ENCODE measurements at places on chromosomes 12 and 14.

DNA sequence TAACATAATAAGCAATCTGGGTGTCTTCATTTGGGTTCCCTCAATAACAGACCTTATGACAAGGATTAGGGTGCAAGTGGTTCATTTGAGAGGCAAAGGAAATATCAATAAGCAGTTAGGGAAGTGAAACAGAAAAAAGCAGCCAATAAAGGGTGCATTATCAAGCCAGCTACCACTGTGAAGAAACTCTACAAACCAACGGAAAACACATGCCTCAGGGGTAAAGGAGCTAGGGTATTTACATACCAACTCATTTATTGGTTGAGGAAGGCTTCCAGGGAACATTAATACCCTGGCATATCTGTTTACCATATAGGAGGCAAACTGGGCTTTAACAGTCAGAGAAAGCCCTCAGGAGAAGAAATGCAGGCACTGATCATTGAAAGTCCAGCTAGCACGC lies 22.7 kb upstream of the IFNG-AS1 start:
- DNase-seq, result no peak

DNA sequence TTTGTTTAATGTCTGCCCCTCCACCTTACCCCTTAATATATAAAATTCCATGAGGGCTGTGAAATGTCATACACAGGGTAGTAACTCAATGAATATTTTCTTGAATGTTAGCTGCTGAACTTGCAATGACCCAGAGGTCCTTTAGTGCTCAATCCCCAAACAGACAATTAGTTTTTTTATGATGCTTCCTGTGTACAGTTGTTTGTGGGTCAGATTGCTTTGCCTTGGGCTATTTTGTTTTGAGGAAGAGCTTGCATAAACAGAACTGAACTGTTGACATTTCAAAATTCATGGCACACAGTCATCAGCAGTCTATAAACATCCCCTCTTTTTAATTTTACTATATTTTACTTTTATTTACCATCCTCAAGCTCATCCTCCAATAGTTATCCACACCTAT lies 820.5 kb upstream of the SEL1L start:
- no peak for DNase-seq

DNA sequence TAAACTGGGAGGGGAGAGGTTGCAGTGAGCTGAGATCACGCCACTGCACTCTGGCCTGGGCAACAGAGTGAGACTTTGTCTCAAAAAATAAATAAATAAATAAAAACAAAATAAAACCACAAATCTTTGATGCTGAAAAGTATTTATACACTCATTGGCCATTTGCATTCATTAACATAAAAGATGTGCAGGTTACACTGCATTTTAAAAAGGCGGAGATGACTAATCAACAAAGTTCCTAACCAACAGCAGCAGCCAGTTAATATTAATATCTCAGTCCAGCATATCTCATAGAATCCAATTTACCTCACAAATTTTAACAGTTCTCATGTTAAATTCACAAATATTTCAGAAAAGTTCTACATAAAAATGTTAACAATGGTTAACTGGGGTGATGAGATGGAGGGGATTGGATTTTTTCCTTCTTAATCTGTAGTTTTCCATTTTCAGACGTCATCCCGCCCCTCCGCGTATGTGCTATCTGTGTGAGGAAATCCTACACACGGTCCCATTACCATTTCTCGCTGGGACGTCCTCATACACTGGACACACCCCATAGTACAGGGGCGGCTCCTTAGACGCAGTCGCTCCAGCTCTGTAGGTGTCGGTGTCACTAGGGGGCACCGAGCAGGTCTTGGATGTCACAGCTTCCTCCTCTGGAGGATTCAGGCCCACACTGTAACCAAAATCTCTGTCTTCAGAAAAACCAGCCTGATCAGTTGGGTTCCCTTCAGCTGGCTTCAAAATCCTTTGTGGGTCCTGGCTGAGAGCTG lies 7.3 kb downstream of the ANKLE2 start:
- no peak for DNase-seq

DNA sequence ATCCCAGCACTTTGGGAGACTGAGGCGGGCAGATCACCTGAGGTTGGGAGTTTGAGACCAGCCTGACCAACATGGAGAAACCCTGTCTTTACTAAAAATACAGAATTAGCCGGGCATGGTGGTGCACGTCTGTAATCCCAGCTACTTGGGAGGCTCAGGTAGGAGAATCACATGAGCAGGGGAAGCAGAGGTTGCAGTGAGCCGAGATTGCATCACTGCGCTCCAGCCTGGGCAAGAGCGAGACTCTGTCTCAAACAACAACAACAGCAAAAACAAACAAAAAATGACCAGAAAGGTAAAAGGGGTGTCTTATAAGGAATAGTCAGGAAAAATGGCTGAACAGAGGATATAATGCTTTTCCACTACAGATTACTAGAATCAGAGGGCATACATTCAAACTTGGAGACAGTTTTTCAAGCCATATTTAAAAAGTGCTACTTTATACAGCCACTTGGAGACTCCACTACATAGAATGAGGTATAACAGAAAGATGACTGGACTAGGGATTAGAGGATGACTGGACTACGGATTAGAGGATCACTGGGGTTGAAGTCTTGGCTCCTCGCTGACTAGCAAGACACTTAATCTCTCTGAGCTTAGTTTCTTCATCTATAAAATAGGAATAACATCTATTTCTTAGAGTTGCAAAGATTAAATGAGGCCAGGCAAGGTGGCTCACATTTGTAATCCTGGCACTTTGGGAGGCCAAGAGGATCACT lies 4.9 kb upstream of the CS start:
- DNase-seq, result no peak

DNA sequence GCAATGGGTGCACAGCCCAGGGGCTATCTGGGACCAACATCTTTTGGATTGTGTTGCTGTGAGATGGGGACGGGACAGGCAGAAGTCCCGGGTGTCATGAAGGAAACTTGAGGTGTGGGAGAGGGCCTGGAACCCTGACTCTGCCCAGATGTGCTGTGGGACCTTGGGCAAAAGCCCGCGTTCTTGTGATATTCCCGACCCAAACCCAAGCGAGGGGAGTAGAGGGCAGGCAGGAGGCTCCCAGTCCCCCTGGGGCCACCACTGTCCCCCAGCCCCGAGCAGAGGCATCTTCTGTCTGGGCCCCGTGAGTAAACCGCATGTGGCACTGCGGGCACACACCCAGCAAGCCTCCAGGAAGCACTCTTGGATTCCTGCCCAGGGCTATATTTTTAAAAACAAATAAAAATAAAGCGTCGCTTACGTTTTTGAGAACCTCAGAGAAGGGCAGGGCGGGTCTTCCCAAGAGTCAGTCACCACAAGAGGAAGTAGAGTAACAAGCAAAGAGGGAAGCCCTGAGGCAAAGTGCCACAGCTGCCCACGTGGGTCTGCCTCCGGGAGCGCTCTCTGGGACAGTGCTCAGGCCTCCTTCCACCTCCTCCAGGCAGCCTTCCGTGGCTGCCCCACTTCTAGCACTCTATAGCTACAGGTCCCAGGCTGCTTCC lies 39.5 kb downstream of the BEGAIN start:
- peak; percentile 39 for DNase-seq

DNA sequence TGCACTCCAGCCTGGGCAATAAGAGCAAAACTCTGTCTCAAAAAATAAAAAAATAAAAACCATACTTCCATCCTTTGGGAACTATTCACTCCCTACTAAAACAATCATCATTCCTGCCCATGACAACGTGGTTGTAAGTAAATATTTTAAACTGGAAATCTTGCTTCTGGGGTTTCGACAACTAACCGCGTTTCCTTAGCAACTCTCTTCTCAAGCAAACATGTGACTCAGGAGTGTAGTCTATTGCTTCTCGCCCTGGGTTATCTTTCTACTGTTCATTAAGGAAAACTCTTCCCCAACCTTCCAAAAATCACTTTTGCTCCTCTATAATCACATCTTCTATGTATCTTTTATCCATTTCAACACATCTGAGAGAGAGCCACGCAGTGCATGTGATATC lies 21.8 kb downstream of the APPL2 start:
- DNase-seq, result no peak

DNA sequence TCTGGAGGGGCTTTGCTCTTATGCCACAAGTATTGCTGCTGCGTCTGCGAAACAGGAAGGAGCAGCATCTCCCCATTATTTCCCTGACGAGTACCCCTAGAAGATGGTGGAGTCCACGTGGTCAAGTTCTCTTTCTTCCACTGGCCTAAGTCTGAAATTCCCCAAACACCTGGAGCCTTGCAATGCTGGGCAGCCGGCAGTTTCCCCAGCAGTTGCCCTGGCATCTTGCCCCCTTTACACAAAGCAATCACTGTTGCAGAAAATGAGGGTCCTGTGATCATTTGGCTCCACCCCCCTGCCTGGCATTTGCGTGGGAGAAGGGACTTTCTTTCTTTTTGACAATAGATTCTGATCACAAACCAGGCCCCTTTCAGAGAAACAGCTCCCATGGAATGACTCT lies 56.9 kb downstream of the FOS start:
- no peak for DNase-seq

GRCh38 chr12:57235728-57236131 lies 6.2 kb downstream of the SHMT2 start:
- DNase-seq, result no peak

GRCh38 chr14:43090380-43090779 lies 1416.7 kb downstream of the FSCB start:
- no peak for DNase-seq

GRCh38 chr12:117063162-117063911 lies 35.9 kb downstream of the TESC start:
- no peak for DNase-seq

DNA sequence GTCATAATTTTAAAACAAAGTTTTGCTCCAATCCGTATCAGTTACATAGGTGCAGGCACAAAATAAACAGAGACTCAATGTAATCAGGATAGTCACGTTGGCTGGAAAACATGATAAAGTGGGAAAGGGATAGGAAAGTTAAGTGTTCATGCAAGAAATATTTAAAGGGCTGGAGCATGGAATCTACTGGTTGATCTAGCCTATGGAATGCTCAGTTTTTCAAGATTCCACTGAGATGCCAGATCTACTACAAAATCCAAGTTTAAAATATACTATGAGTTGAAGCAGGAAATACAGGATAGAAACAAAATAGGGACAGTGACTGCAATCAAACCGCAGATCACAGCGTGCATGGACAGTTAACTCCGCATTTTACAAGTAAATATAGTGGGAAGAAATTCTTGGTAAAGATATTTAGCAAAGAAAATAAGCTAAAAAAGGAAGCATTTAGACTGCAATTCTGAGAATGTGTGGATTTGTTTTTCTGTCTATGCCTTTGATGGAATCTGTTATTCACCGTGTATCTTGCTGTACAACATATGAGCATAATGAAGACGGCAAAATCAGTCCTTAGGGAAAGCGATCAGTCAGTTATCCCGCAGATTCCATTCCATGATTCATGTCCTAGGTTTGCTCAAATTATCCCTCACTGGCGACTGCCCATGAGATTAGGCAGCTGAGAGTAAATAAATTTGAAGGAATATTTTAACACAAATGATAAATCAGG lies 1044.3 kb downstream of the FLRT2 start:
- peak; percentile 49 for DNase-seq

DNA sequence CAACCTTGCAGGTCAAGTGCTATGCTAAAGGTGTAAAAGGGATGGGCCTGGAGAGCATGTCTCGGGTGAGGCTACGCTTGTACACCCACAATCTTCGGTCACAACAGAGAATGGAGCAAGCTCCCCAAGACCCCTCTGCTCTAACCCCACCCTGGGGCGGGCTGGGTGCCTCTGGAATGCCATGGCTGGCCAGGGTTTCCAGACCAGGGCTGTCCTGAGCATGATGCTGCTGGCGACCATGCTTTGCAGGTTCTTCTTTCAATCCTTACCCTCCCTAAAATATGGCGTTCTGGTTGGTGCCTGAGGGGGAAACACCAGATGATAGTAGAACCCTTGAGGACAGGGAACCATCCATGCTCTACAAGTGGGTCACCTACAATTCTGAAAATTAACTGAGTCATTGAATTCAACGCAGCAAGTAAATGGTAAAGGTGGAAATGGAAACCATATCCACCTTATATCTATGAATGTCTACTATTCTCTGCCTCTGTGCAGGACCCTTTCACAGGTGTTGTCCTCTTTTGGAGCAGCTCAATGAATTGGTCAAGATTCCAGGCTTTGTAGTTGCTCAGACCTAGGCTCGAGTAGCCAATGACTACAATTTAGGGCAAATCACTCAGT lies 111.6 kb upstream of the EGLN3 start:
- no peak for DNase-seq

GRCh38 chr12:115343601-115344000 lies 659.6 kb upstream of the TBX3 start:
- DNase-seq, result no peak

DNA sequence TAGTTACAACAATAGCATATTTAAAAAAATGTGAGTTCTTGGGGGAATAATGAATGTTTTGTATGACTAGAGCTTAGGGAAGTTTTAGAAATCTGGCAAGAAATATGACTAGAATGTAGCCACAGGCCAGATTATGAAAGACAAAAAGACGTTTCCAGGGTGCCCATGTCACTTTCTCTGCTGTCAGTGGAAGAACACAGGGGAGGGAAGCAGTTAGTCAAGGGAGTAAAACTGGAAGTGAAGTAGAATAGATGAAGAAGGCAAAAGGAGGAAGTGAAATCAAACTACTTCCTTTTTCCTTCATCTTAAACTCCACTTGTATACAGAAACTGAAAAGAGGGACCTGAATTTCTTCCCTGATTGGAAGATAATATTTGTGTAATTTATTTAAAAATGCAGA lies 81.2 kb upstream of the ATP2B1 start:
- DNase-seq, result no peak

GRCh38 chr12:89756194-89756584 lies 47.6 kb upstream of the ATP2B1 start:
- no peak for DNase-seq

GRCh38 chr14:74855945-74856344 lies 20.0 kb downstream of the PROX2 start:
- DNase-seq, result no peak

GRCh38 chr12:1791104-1791841 lies 29.1 kb upstream of the LRTM2 start:
- DNase-seq, result peak; percentile 73
